ENCODE measurements at places on chromosomes 7 and 10.

DNA sequence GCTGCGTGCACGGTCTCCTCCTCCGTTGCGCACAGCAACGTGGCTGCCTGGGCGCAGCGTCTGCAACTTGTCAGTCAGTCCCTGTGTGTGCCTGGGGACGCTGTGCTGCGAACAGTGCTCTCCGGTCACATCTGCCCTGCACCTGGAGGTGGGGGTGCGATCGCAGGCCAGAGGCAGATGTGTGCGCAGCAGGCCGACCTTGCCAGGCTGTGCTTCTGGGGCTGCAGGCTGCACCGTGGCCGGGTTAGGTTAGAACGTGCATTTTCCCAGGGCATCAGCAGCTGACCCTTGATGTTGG lies 8.2 kb upstream of the GET4 start:
- DNase-seq = no peak

GRCh38 chr7:114889646-114890285 lies 32.1 kb upstream of the MDFIC start:
- DNase-seq = no peak

GRCh38 chr10:132357286-132358058 lies 25.5 kb downstream of the LRRC27 start:
- DNase-seq = no peak

- no peak for DNase-seq
Measured at GRCh38 chr10:125925262-125925834, 29.0 kb downstream of the FANK1 start.

- no peak for DNase-seq
Measured at GRCh38 chr7:44759246-44759645, 10.6 kb downstream of the ZMIZ2 start.

GRCh38 chr7:84949501-84949900 lies 237.4 kb downstream of the SEMA3D start:
- no peak for DNase-seq

DNA sequence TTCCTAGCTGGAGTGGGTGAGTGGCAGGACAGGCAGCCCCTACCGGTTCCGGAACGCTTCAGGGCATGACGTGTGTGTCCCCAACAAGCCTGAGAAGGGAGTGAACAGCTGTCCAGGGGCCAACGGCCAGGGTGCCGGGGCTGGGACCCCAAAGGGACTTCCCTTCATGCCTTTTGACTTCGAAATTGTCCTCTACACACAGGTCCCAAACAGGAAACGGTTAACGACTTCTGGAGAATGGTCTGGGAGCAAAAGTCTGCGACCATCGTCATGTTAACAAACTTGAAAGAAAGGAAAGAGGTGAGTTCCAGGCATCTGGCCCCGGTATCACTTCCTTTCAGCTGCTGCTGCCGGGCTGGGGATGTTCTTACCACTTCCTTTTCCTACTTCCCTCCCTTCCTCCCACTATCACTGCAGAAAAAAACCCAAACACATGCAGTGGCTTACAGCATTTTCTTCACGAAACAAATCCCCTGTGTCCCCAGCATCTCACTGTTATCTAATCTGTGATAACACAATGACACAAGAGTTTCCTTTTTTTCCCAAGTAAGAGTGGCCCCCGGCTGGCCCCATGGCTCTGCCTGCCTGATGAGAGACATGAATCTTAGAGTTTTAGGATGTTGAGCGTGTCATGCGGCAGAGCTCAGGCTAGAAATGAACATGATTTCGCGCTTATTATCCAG lies 63.2 kb downstream of the MKI67 start:
- DNase-seq = no peak

DNA sequence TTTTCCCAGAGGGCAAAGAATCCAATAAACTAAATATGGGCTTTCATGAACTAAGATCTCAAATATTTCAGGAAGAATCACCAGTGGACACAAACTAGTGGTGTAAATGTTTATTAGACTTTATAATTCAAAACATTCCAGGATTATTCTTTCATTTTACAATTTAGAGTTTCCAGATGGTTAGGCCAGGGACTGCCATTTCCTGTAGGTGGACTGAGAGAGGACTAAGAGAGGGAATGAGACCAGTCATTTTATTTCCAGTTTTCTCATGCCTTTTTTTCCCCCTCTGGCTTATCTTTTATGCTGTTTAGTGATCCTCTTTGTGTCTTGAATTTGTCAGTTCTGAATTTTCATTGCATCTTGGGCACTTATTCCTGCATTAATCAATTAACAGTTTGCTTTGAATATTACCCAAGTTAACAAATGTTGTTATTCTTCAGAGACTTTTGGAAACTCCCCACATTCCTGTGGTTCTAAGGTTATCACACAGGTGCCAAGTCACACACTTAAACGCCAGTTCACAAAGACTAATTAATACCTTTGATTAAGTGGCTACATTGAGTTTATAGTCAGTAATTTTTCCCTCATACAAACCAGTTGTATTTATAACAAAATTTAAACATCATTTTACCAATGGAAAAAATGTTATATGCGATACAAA lies 12.3 kb downstream of the CISD1 start:
- no peak for DNase-seq

DNA sequence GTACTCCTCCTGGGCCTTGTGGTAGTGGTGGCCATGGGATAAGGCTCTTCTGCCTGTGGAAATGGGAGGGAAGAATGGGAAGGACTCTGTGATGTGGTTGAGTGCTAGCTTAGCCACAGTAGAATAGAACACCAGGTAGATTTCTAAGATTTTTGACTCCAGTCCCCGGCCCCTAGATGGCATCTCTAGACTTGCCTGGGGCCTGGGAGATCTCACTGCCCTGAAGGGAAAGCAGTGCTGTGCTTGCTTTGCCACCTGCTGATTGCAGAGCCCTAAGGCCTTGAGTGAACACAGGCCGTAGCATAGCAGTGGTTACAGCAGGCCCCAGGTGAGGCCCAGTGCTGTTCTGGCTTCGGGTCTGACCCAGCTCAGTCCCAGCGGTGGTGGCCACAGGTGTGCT lies 252.0 kb downstream of the TCF7L2 start:
- DNase-seq = no peak

GRCh38 chr7:51366930-51367613 lies 50.5 kb upstream of the COBL start:
- DNase-seq = no peak

GRCh38 chr7:1986366-1987083 lies 246.2 kb downstream of the MAD1L1 start:
- DNase-seq = no peak

GRCh38 chr7:23471106-23471859 lies 992 bp upstream of the IGF2BP3 start:
- no peak for DNase-seq

- no peak for DNase-seq
Measured at GRCh38 chr7:157077021-157077420, 61.7 kb upstream of the UBE3C start.

DNA sequence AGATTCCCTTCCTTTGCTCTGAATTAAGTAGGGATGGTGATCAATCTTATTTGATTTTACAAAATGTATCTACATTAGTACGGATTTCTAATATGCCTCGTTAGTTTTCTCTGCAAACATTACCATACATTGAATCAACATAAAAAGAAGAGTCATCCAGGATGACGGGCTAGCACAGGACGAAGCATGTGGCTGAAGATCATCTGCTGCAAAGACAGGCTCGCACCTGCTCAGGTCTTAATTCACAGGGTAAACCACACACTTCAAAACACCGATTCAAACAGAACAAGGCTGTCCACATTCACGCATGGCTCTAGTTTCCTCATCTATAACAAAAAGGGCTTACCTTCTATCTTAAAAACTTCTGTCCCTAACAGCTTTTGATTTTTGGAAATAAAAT lies 323.0 kb downstream of the PARD3 start:
- DNase-seq = no peak

DNA sequence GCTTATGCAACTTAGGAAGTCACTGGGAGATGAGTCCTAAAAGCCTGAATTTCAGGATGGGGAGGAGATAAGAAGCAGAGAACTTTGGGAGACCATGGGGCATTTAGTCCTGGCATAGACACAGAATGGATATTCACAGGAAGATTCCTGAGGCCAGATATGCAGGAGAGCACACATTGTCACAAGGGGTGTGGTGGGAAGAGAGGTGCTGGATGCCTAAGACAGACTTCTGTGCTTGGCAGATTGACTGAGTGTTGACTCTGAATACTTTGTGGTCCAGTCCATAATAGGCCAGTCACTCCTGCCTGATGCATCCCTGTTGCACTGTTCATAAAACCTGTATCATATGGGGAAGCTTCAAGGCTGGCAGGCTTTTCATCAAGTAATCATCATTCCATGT lies 18.5 kb downstream of the SRI start:
- DNase-seq = no peak

- no peak for DNase-seq
Measured at GRCh38 chr7:71343039-71343438, 211.1 kb downstream of the GALNT17 start.

- no peak for DNase-seq
Measured at GRCh38 chr10:70662362-70663220, 9.7 kb upstream of the ADAMTS14 start.

GRCh38 chr10:49167425-49168170 lies 20.6 kb downstream of the TMEM273 start:
- no peak for DNase-seq

GRCh38 chr10:51137756-51138529 lies 63.7 kb downstream of the PRKG1 start:
- no peak for DNase-seq

DNA sequence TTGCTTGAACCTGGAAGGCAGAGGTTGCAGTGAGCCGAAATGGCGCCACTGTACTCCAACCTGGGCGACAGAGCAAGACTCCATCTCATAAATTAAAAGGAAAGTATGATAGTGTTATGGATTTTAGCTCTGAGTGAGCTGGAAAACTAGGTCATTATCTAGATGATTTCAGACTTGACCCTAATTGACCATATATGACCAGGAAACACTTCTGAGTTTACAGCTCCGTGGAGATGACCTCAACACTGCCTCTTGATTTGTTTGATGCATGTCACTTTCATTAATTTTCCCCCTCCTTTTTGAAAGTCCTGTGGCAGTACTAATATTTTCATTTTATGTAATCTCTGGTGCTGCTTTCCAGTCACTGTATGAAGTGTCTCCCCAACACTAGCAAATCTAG lies 7.8 kb upstream of the SEC61A2 start:
- no peak for DNase-seq

DNA sequence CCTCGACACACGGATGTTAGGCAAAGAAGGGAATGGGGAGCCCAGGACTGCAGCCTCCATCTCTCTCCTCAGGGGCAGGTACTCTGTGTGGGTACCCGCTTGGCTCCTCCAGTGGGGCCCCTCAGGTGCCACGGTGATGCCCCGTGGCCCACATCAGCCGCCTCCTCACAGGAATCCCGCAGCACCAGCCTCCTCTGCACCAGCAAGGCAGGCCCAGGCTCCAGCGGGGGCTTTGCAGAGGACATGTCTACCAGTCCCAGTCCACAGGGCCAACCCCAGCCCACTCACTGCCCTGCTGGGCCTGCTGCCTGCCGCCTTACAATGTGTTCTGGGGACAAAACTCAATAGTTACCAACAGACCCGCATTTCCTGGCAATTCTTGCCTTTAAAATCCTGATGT lies 61.6 kb upstream of the ADGRA1 start:
- DNase-seq = no peak

GRCh38 chr7:117323851-117324711 lies 1.2 kb upstream of the WNT2 start:
- no peak for DNase-seq

GRCh38 chr7:92557808-92558362 lies 29.3 kb downstream of the RBM48 start:
- DNase-seq = no peak

GRCh38 chr7:156378806-156379205 lies 261.8 kb upstream of the RNF32 start:
- no peak for DNase-seq

DNA sequence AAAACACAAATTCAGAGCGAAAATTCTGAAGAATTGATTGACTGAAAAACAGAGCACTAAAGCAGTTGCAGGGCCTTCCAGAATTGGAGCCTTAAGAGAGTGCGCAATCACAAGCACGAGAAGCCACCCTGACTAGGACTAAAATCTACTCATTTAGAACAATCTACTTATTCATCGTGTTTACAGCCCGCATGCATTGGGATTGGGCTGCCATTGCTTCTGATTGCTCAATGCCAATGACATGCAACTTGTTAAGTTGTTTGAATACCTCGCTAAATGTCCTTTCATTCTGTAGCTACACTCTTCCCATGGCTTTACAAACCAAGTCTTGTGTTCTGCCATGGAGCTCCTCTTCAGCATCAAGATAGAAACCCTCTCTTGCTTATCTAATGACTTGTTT lies 425.9 kb upstream of the POM121L12 start:
- DNase-seq = no peak

- no peak for DNase-seq
Measured at GRCh38 chr7:111162692-111163091, 71.8 kb downstream of the LRRN3 start.

- DNase-seq = no peak
Measured at GRCh38 chr7:127865466-127865865, 165.8 kb downstream of the LRRC4 start.

DNA sequence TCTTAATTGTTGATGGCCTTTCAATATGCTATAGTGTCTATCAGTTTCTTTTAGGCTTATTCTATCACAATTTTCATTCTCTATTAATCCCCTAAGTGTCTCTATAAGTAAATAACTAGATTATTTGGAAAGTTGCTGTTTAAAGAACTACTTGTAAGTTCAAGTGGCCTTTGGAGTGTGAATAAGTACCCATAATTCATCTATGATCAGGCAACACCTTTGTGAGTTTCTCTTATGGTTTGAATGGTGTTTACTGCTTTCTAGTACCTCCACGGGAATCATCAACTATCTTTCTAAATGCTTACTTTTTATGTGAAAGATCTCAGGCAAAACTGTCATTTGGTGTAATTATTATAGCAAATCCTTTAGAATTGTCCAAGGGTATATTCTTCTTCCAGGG lies 166.7 kb downstream of the POU6F2 start:
- DNase-seq = no peak

DNA sequence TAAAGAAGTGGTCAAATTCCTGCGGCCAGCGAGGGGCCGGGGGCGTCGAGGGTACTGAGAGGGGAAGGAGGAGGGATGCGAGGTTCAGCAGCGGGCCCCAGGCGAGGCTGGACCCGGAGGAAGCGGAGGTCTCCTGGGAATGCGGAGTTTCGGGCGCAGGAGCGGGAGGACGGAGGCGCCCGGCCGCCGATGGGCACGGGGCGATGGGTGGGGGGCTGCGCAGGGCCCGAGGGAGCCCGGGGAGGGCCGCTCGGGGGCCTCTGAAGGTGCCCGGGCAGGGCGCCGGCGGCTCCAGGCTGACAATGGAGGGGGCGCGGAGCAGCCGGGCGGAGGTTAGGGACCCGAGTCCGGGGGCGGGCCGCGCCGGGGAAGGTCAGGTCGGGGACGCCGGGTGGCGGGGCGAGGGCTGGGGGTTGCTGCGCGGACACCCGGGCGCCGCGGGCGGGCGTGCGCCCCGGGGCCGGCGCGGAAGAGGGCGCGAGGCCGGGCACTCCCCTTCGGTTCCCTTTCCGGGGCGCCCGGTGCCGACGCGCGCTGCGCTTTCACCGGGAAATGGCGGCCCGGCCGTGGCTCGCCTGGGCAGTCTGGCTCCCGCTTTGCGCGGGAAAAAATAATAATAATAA lies 683 bp downstream of the MACROH2A2 start:
- DNase-seq = no peak

Data from activated CD8-positive, alpha-beta memory T cell treated with anti-CD3 and anti-CD28 coated beads for 1 hour (primary cell).